ENCODE measurements at places on chromosomes 6 and 20.
A peak's percentile ranks its signal among the peaks of the same experiment; 100 is the strongest.

DNA sequence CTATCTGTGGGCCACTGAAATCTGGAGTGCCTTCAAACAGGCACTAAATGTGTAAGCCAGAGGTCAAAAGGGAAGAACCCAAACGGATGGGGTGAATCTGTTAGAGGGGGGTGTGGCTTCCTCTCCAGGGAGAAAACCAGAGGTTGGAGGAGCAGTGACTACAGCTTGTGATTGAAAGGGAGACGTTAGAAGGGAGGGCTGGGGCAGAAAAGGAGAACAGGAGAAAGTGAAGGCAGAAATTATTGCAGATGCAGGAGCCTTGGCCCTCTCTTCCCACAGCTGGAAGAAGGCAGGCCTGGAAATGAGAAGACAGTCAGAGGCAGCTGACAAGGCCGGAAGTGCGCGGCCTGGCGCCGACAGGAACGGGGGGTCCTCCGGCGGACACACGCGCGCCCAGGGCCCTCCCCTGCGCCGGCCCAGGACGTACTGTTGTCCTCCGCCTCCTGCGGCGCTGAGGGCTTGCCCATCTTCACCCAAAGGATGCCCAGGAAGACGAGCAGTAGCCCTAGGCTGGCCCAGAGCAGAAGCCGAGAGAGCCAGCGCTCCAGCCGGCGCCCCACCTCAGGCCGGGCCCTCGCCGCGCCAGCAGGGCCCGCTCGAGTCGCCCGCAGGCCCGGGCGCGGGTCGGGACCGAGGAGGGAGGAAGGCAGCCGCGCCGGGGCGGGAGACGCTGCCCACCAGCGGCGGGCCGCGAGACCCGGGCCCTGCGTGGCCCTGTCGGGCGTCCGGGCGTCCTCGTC lies 806 bp downstream of the LEMD2 start:
- peak; percentile 66 for DNase-seq

GRCh38 chr6:135941275-135942025 lies 89.9 kb downstream of the PDE7B start:
- no peak for DNase-seq

GRCh38 chr6:25868436-25869183 lies 5.4 kb downstream of the SLC17A3 start:
- DNase-seq = no peak

DNA sequence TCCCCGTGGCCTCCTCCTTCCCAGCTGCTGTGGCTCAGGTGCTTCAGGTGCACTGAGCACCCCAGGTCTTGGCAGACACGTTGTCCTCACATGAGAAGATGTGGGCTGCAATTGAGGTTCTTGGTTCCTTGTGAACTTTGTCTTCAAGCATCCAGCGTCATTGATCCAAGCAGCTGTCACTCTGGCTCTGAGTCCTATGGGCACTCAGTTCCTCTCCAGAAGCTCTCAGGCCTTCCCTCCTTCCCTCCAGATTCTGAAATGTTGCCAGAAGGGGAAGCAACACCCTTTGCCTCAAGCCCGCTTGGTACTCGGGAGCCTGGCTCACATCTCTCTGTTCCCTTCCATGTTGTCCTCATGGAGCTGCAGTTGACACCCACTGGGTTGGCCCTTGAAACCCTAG lies 8.4 kb upstream of the MRGBP start:
- DNase-seq = no peak
